ENCODE measurements at places on chromosomes 2 and 18.

DNA sequence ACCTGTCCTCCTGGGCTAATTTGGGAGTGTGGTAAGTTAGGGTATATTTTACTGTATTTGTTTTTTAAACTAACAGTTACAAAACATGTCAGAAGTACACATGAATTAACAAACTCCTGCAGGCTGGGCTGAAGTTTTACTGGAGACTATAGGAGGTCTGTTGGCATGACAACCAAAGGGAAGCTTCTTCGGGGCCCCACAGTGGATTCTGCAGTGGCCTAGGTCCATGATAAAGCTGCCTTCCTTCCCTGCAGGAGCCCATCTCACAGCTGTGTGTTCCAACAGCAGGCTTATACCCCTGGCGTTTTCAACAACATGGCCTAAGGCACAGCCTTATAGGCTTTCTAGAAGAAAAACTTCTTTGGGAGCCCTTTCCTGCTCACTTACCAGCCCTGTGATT, 128.0 kb upstream of the SETBP1 start:
- no peak for DNase-seq

GRCh38 chr18:5941890-5942289, 46.6 kb upstream of the TMEM200C start:
- DNase-seq = no peak

GRCh38 chr2:47223980-47224379, 68.9 kb upstream of the STPG4 start:
- no peak for DNase-seq

GRCh38 chr2:30224151-30224550, 7.2 kb upstream of the LBH start:
- DNase-seq = no peak

- DNase-seq = no peak
Measured at GRCh38 chr2:63736354-63736753, 105.3 kb upstream of the UGP2 start.

GRCh38 chr18:7754725-7755181, 187.6 kb downstream of the PTPRM start:
- no peak for DNase-seq

DNA sequence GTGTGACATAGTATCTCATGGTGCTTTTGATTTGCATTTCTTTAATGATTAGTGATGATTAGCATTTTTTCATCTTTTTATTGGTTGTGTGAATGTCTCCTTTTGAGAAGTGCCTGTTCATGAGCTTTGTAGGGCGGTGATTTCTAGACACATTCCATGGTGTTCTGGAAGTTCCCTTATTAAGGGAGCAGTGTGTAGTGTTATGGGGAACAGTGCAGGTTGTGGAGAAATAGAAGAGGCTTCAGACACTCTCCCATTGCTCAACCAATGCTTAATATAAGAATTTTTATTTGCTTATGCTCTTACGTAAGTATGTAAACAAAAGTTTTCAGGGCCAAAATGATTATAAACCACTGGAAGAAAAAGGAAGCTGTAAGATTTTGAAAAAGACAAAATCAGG, 34.7 kb downstream of the MMADHC start:
- DNase-seq = no peak

DNA sequence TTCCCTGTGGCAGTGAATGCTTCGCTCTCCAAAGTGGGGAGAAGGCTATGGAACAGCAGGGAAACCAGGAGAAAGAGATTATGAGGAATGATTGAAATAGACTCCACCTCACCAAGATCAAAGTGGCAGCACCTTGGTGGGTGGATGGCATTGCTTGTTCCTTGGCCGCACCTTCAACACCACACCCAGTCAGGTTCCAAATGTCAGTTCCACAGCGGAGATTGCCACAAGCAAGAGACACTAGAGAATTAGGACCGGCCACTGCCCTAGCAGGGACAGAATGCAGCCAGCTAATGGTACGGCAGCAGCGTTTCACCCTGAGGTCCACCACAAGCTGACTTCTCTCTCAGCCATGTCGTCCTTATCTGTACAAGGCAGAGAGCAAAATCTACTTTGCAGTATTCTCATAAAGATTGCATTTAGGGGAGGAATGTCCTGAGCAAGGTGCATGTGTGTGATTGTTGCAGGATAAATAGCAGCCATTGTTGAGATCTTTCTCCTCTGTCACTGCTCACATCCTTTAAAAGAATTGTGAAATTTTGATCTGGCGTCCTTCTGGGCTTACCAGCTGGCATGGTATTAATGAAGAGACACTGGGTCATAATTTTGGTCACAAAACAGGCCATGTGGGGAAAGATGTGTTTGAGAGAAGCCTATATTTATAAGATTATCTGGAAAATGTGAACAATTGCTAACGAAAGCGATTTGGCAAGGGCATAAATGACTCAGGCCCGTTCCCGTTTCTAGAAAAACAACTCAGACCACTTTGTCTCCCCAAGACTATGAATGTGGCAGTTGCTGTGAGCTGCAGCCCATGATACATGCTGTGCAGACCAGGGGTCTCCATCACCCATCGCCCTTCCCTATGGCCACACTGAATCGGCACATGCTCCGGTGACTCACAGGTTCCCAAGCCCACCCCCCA, 228.6 kb upstream of the ID2 start:
- DNase-seq = no peak

DNA sequence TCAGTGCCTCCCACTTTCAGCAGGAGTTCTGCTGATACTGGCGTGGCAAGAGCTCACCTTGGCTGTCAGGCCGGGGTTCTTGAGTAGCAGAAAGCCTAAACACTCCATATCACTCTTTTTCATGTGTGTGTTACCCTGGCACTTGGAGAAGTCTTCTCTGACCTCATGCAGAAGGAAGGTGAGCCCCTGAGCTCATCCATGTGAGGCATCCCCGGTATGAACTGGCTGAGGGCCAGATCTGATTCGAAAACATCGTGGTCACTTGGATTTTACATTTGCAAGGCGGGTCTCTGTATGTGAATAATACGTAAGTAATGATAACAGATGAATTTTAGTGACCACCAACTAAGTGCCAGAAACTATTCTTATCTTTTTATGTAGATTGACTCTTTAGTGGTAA, 93.6 kb downstream of the RAPGEF4 start:
- DNase-seq = no peak

GRCh38 chr2:231332388-231332787, 63.1 kb upstream of the B3GNT7 start:
- DNase-seq = no peak

GRCh38 chr2:64586883-64587481, 62.9 kb downstream of the AFTPH start:
- DNase-seq = no peak

DNA sequence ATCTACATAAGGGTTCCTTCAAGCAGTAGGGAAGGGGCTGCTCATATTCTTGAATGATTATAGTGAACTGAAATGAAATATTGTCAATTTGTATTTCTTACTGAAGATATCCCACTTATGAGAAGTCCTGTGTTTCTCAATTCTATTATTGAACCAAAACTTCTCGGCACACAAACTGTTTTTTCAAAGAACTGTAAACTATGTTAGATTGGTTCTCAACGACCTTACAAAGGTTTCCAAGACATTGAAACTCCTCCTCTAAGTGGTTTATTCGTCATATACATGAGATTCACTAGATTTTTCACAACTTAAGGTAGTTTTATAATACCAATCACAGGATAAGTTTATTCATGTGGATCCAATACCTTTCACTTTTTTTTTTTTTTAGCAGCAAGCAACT, 1.4 kb downstream of the CCL20 start:
- no peak for DNase-seq

Measured in stimulated activated CD8-positive, alpha-beta memory T cell treated with anti-CD3 and anti-CD28 coated beads, Interleukin-4, amount 100 ng/mL, for 1 hour (primary cell).